Neural crest cell (in vitro differentiated cells): ENCODE measurements at places on chromosomes 16 and 17. TPM values are rescaled to one million over a fixed set of nuclear protein-coding genes. Genes with fewer than 3 reads are reported as not detected.

Gene PKD1
- 108 and 115 TPM in 2 replicates for total RNA-seq

Gene GLIS2
- total RNA-seq = 17.2 and 17.4 TPM in 2 replicates

DNA sequence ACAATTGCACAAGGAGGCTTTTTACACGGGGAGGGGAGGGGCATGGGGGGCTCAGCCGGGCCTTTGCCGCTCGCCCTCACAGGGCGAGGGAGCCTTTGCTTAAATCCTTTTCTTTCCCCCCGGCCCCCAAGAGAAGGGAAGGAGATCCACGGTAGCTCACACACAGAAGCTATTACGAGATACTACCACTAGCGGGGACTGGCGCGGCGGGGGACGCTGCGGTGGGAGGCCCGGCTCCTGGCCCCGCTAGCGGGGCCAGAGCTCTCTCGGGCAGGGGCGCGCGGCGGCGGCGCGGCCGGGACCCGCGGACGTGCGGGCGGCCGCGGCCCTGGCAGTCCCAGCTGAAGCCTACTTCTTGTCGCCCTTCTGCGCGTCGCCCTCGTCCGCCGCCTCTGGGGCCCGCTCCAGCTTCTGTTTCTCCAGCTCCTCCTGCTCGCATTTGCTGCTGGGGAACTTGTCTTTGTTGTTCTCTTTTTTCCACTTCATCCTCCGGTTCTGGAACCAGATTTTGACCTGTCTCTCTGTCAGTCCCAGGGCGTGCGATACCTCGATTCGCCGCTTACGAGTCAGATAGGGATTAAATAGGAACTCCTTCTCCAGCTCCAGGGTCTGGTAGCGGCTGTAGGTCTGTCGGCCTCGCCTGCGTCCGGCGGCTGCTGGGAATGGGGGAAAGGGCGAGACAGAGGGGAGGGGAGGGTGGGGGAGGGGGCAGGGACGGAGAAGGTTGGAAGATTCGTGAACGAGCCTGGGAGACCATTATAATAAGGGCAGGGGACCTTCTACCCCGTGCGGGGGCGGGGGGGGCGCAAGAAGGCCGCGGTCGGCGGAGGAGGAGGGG is 2.0 kb downstream of the HOXB8 start:
- no peak for DNase-seq

Gene AIPL1
- total RNA-seq = not detected in 2 replicates

Gene ZSCAN10
- not detected in 2 replicates for total RNA-seq

GRCh38 chr17:34958438-34958837 is 2.8 kb downstream of the CCT6B start:
- DNase-seq = no peak

DNA sequence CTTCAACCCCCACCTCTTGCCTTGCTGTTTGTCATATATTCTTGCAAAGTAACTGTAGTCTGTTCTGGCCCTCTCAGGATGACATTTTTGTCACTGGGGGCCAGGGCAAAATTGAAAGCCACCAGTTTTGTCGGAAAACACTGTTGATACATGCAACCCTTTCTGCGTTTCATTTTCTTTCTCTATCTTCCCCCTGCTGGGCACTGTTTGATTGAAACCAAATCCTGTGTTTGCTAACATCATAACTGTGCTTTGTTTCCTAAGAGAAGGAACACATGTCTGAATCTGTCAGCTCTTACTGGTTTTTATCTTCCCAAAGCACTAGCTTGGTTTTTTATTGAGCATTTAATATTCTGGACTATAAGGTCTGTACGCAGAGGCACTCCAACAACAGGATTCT is 11.7 kb upstream of the CPPED1 start:
- no peak for DNase-seq

Gene NOS2
- 0.66 and 0.91 TPM in 2 replicates for total RNA-seq

Gene TTYH2
- 2.4 and 3.0 TPM in 2 replicates for total RNA-seq

- no peak for DNase-seq
Observed at GRCh38 chr16:82612263-82612662, 14.5 kb upstream of the CDH13 start.

- no peak for DNase-seq
Observed at GRCh38 chr16:24668481-24669061, 60.9 kb upstream of the TNRC6A start.

- no peak for DNase-seq
Observed at GRCh38 chr16:71635632-71636031, 9.6 kb downstream of the MARVELD3 start.

GRCh38 chr17:48812001-48812400 is 5.0 kb downstream of the TTLL6 start:
- no peak for DNase-seq

- no peak for DNase-seq
Observed at GRCh38 chr16:63516394-63516793, 1480.2 kb upstream of the CDH8 start.

GRCh38 chr17:1904273-1905182 is 74.7 kb downstream of the RPA1 start:
- DNase-seq = no peak

Gene TRPV3
- total RNA-seq = 2.1 and 2.3 TPM in 2 replicates

DNA sequence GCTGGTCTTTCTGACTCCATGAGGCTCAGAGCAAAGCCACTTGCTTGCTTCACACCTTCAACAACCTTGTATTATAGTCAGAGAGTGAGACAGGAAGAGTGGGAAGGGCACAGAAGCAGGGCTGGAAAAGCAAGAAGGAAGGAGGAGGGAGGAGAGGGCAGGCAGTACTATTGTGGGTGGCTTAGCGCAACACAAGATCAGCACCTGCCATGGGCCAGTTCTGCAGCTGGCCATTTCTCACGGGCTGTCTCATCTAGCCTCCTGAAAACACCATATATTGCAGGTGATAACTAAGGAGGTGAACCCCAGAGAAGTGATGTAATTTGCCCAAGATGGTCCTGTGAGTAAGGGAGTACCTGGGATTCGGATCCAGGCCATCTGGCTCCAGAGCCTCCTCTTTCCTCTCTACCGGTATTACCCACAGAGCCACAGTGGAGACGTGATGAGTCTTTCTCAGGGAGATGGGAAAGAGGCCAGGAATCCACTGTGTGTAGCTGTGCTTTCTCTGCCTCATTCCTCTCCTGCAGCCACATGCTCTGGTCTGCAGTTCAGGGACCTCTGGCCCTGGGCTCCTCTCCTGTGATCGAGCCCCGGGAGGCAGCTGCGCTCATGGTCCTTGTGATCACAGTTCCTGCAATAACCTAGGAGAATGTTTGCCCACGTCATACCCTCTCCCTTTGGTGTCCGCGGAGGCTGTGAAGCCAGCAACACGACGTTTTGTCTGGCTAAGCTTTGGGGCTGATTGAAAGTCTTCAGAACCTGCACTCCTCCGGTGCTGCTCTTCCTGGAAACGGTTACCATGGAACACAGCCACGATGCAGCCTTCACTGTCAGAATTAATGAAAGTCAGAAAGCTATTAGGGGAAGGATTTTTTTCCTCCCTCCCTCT is 178.1 kb upstream of the CCL2 start:
- no peak for DNase-seq

GRCh38 chr17:44197980-44198720 is 1.5 kb downstream of the ATXN7L3 start:
- DNase-seq = no peak

- DNase-seq = no peak
Observed at GRCh38 chr17:42179335-42179734, 1.6 kb downstream of the KCNH4 start.

GRCh38 chr17:48890086-48890485 is 2.5 kb upstream of the ATP5MC1 start:
- DNase-seq = no peak

Gene MEFV
- not detected in 2 replicates for total RNA-seq

- no peak for DNase-seq
Observed at GRCh38 chr17:67055811-67056745, 11.7 kb downstream of the CACNG1 start.

Gene CHP2
- total RNA-seq = not detected in 2 replicates

DNA sequence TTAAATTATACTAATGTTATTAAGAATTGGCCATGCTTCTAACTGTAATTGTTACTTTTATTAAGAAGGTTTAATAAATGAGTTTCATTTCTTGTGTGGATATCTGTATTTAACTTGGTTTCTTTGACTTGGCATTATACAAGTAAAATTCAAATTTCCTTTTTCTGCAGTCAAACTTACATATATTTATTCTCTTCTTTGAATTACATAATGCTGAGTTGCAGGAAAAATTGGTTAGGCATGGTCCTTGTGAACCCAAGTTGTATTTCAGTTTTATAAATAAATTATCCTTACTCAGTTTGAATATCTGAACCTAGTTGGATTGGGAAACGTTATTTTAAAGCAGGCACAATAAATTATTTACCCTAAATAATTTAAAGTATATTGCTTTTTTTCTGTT is 54.8 kb downstream of the NLK start:
- DNase-seq = no peak

Gene CXCL16
- total RNA-seq = not detected in 2 replicates

Gene GRAP
- 2.1 and 2.8 TPM in 2 replicates for total RNA-seq
